Motor neuron (in vitro differentiated cells): ENCODE measurements at places on chromosomes 3 and 15. TPM values are rescaled to one million over a fixed set of nuclear protein-coding genes. Genes with fewer than 3 reads are reported as not detected.

UBAP1L gene
- total RNA-seq: 4.7 and 5.2 TPM in 2 replicates

SERINC4 gene
- total RNA-seq: 0.70 and 1.4 TPM in 2 replicates

RLBP1 gene
- not detected in 2 replicates for total RNA-seq

ATG7 gene
- total RNA-seq: 39.4 and 48.9 TPM in 2 replicates

CCDC39 gene
- total RNA-seq: 10.9 and 11.3 TPM in 2 replicates

DNA sequence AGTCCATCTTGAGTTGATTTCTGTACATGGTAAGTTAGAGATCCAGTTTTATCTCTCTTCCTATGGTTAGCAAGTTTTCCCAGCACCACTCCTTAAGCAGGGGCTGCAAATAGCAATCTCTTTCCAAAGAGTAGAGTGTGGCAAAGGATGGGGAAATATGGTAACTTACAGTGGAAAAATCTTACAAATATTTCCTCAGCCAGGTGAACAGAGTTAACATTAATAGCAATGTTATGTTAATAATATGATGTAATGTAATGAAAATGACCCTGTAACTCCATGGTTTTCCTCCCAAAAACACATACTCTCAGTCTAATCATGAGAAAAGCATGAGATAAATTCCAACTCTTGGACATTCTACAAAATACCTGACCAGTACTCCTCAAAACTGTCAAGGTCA is 30.4 kb downstream of the FSIP1 start:
- ATAC-seq: no peak

- ATAC-seq: peak; percentile 52
These were observed 1.3 kb downstream of the GREM1 start for GRCh38 chr15:32718821-32719716.

GRCh38 chr3:194824100-194824499 is 138.4 kb downstream of the FAM43A start:
- ATAC-seq: peak; percentile 46

GRCh38 chr3:12380461-12380860 is 91.6 kb downstream of the PPARG start:
- no peak for ATAC-seq

DNA sequence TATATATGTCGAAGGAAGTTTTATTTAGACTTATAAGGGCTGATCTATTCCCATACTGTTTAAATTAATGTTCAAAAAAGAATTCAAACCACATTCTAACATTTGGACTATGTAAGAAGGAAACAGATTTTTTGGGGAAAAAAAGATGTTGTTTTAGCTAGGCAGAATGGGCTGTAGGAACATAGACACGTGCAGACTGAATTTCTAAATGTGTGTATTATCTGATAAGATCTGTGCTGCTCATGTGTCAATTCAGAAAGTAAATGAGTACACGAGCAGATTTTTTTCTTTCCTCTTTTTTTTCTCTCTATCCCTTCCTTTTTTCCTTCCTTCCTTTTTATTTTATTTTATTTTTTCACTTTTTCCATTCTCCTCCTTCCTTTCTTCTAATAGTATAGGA is 259.5 kb upstream of the KCNH8 start:
- ATAC-seq: no peak

- no peak for ATAC-seq
These were observed 67.1 kb downstream of the CEMIP start for GRCh38 chr15:80846031-80846815.

DNA sequence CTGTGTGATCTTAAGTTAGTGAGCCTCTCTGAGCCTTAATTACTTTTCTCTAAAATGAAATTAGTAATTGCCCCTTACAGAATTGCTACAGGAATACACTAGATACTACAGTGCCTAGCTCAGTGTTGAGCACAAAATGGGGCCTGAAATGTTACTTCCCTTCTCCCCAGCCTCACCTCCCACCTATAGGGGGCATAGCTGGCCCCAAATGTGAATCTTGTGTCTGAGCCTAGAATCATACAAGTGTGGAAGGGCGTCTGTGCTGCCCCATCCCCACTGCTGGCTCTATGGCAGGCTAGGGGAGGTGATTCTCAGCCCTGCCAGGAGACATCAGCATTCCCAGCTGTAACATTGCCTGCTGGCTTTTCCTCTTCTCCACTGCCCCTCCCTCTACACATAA is 42.7 kb downstream of the IFT122 start:
- no peak for ATAC-seq

DNA sequence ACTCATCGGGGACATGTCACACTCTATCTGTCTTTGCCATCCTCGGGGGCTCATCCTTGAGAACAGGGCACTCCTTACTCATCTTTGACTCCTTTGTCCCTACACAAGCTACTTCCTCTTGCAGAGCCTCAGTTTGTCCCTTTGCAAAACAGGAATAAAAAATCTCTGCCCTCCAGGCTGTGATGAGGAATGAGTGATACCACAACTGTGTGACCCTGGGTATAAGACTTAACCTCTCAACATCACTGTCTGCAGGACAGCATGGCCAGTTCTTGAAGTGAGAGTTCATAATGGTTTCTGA is 48.5 kb downstream of the IQSEC1 start:
- no peak for ATAC-seq

DNA sequence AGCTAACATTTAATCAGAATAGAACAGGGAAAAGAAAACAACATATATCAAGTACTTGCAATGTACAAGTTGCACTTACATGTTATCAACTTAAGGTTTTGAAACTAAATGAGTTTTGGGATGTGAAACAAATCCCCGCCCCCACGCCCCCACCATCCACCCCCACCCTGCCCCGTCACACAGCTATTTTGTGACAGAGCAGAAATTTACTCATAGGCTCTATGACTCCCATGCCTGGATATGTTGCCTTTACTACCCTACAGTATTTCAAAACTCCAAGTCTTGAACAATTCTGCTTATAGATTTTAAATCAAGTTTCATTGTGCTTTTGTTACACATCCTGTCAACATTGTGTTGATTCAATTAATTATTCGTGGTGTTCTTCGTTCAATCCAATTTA is 18.1 kb upstream of the IL1RAP start:
- ATAC-seq: no peak

DNA sequence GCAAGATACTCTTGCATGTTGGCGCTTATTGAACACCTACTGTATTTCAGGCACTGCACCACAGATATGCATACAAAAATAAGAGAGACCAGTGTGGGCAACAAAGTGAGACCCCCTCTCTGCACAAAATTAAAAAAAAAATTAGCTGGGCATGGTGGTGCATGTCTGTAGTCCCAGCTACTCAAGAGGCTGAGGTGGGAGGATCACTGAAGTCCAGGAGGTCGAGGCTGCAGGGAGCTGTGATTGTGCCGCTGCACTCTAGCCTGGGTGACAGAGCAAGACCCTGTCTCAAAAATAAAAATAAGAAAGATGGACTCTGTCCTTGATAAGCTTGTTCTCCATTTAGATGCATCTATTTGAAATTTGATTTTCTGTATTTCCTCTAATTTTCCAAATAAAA is 20.8 kb downstream of the FEM1B start:
- ATAC-seq: no peak

DNA sequence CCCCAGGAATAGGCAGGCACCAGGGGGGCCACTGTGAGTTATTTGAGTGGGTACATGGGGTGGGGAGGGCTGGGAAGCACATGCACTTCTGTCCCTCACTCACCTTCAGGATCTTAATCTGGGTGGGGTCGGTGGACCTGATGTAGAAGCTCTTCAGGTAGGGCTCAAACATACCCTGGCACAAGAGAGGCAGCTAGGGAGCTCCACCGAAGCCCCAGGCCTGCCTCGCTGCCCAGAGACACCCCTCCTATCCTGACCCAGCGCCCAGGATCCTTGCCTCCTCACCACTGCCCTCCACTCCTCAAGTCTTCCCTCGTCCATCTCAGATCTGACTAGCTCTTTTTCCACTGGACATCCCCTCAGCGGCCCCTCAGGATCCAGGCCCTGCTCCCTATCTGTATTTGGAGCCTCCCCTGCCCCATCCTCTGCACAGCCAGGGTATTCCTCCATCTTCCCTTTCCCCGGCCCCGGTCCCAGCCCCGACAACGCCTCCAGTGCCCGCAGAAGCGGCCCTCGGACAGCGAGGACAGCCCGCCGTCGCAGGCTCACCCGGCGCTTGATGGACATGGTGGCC is 30.0 kb downstream of the AP3B2 start:
- no peak for ATAC-seq

DNA sequence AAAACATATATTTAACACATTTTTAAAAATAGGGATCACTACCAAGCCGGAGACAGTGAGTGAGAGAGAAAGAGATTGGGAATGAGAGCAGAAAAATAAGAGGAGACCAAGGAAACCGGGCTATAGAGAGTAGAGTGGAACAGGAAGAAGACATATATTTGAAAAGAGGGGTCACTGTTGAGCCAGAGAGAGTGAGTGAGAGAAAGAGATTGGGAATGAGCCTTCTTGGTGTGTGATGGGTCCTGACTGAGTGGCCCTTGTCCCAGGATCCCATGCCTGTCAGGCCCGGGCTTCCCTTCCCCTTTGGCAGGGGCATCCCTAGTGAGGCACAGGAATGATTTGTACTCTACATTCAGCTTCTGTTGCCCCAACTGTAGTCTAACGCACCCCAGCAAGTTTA is 646.6 kb downstream of the NTRK3 start:
- no peak for ATAC-seq

GRCh38 chr3:49171119-49171774 is at the start of gene KLHDC8B:
TSS of gene KLHDC8B (plus strand) at chr3:49171598. CDS start at chr3:49172770, 1,172 bp downstream.
- ATAC-seq: peak; percentile 79
